BJ (cell line): ENCODE measurements at places on chromosomes 1 and 21. TPM values are rescaled to one million over a fixed set of nuclear protein-coding genes. Genes with fewer than 3 reads are reported as not detected.

CD84 gene
- not detected in 2 replicates for polyA plus RNA-seq

GRCh38 chr1:66527686-66528085, 6.3 kb upstream of the SGIP1 start:
- no peak for DNase-seq

DNA sequence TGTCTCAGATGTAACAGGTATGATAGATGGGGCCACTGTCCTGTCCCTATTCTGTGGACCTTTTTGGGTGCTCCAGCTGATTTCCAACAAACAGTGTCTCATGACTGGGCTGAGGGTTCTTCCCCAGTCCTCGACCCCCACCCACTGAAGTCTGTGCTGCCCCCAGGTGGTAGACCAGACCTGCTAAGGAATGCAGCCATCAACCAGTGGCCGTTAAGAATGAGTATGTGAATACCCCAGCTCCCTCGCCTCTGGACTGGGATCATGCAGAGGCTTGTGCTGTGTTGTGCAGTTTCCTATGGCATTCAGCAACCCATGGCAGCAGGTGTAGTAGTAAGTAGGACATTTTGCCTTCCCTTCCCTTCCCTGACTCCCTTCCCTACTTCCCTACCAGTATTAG, 183.1 kb upstream of the KAZN start:
- no peak for DNase-seq

DNA sequence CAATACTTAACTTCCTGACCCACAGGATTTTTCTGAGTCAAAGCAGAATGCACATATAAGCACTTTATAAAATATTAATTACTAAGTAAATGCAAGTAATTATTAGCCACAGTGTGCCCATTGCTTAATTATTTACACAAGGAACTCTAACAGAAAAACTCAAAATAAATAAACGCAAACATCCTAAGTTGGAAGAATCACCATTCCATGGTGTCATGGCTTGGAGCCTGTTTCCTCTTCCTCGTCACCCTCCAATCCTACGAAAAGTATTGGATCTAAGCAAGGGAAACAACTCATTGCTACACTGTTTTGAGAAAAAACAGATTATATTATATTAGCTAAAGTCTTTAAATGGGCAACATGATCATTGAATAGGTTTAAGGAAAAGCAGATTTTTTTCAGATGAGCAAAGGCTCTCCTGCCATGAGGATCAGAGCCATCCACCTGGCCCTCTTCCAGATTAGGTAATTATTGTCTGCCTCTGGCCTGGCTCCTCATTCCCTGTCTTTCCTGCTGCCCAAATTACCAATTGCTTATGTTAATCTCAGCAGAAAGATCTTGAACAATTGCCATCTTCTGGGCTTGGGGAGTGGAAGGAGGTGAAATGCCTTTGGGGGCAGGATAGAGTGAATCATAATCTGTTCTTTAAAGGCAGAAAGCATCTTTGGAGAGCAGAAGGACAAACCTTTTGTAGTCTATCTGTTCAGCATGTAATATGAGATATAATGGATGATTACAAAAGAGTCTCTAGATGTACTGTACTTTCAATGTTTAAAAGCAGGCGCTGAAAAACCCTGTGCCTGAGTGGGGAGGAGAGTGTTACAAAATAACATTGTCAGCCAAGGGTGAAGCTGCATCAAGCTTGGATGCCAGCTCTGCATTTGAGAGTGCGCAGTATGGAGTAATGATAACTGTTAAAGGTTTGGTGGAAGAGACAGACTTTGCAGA, 121.2 kb downstream of the DUSP10 start:
- DNase-seq = no peak

DNA sequence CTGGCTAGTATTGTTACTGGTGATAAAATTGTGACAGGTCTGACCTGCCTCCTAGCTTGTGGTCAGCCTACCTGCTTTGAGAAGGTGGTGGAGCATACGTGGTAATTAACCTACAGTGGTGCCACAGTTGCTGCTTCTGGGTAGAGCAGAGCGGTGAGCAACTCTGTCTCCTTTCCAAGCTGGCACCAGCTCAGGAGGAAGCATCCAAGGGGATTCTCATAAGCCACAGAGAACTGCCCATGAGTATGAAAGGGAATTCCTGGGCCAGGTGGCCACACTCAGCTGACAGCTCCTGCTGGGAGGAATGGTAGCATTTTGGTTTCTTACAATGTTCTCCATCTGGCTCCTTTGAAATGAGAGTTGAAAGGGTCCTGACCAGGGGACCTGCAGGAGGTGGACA, 39.4 kb downstream of the ATP2B4 start:
- DNase-seq = no peak
